Amniotic stem cell (primary cell): ENCODE measurements at places on chromosomes 16 and 17.
A peak's percentile ranks its signal among the peaks of the same experiment; 100 is the strongest.

DNA sequence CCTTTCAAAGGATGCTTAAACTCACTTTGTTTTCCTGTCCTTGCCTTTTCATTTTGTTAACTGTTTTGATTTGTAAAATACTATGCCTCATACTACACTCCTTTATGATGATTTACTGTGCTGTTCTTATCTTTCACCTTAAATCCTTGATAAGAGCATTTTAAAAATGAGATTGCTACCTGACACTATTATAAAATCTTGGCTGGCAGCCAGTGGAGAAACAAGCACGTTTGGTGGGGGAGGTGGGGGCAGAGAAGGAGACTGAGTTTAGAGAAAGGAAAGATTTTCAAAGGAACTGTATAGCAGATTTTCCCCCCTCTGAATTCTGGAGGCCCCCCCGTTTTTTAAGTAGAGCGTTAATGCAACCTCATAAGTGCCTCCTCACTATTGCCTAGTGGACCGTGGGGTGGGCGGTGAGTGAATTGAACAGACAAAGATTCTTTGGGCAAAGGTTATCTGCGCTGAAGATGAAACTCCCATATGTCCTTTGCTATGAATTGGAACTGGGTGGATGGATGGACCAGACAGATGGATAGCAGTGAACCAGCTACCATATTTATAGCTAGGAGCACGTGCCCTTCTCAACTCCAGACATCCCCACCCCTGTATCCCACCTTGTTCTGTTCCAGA is 200.2 kb downstream of the CCDC182 start:
- DNase-seq = no peak

GRCh38 chr16:66265048-66265415 is 101.5 kb upstream of the CDH5 start:
- no peak for DNase-seq

GRCh38 chr17:43006639-43007551 is at the start of gene IFI35:
Gene IFI35, plus strand, starts transcription at chr17:43006784. Its CDS starts 164 bp downstream, at chr17:43006948.
- peak; percentile 17 for DNase-seq

DNA sequence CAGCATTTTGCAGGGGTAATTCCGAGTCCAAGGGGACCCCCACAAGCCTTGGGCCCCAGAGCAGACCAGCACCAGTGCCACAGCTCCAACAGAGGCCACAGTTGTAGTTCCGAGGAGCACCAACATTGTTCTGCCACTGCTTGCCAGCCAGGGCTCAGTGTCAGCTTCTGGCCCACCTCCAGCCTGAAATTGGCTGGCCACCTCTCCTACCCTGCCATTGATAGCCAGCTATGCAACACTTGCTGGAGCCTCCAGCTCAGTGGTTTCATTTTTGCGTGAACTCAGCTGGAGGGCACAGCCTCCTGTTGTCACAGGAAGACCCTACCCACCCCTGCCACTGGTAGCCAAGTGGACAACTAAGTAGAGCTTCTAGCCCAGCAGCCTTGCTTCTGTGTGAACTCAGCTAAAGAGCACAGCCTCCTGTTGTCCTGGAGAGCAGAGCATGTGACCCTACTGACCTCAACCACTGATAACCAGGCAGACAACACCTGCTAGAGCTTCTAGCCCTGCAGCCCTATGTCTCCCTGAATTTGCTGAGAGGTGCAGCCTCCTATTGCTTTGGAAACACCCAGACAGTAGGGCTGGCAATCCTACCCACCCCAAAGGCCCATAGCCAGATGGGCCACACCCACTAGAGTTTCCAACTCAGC is 24.9 kb downstream of the HYDIN start:
- DNase-seq = no peak

- no peak for DNase-seq
Measured at GRCh38 chr16:84833144-84833500, 13.3 kb downstream of the CRISPLD2 start.

GRCh38 chr17:70256751-70257150 is 87.4 kb downstream of the KCNJ2 start:
- no peak for DNase-seq

- no peak for DNase-seq
Measured at GRCh38 chr16:70432723-70433457, 6.0 kb downstream of the ST3GAL2 start.

GRCh38 chr17:35537601-35538141 is at the start of gene SLFN12L:
Gene SLFN12L, minus strand, starts transcription at chr17:35537678. Its CDS starts 15,314 bp downstream, at chr17:35522364.
- DNase-seq = no peak

- DNase-seq = no peak
Measured at GRCh38 chr17:48998587-48999440, 1.6 kb downstream of the IGF2BP1 start.

- no peak for DNase-seq
Measured at GRCh38 chr16:55534756-55535155, 25.9 kb downstream of the LPCAT2 start.

GRCh38 chr17:57593739-57594462 is 151.2 kb downstream of the CCDC182 start:
- no peak for DNase-seq

- peak; percentile 87 for DNase-seq
Measured at GRCh38 chr17:71412803-71413202, 708.0 kb upstream of the SOX9 start.

GRCh38 chr16:48352648-48353390 is 32.4 kb downstream of the SIAH1 start:
- DNase-seq = no peak

DNA sequence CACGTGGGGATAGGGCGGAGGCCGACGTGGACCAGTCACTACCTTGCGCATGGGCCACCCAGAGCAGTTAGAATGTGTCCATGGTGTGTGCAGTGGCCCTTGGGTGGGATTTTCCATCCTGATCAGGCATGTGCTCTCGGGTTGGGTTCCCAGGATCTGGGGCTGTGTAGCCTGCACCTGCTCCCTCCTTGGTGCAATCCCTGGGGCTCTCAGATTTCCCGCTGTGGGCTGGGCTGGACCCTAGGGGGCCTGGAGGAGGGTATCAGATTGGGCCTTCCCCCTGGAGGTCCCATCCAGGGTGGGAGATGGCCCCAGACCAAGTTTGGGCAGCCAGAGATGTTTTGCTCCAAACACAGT is 1.3 kb downstream of the SMTNL2 start:
- no peak for DNase-seq

- no peak for DNase-seq
Measured at GRCh38 chr17:27980043-27980442, 62.4 kb upstream of the NLK start.

- no peak for DNase-seq
Measured at GRCh38 chr16:76670125-76670857, 393.1 kb downstream of the CNTNAP4 start.

- peak; percentile 52 for DNase-seq
Measured at GRCh38 chr16:75108792-75109731, 7.5 kb downstream of the LDHD start.

- DNase-seq = no peak
Measured at GRCh38 chr17:79801156-79802038, 4.5 kb upstream of the CBX8 start.

GRCh38 chr16:65681406-65681805 is 559.5 kb upstream of the CDH11 start:
- DNase-seq = no peak

DNA sequence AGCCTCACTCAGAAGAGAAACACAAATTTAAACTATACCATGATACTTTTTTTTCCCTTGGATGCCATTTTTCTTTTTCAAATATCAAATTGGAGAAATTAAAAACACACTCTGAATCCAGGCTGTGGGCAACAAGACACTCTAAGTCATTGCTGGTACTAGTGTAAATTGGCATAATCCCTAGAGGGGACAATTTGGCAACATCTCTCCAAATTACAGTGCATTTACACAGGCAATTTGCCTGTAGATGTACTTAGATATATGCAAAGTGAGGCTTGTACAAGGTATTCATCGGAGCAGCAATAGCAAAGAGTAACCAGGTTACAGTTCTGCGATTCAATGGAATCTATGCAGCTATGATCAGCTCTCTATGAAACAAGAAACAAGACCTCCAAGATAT is 6.7 kb upstream of the GUCY2D start:
- no peak for DNase-seq

GRCh38 chr17:67759355-67760171 is 41.8 kb downstream of the NOL11 start:
- DNase-seq = no peak

DNA sequence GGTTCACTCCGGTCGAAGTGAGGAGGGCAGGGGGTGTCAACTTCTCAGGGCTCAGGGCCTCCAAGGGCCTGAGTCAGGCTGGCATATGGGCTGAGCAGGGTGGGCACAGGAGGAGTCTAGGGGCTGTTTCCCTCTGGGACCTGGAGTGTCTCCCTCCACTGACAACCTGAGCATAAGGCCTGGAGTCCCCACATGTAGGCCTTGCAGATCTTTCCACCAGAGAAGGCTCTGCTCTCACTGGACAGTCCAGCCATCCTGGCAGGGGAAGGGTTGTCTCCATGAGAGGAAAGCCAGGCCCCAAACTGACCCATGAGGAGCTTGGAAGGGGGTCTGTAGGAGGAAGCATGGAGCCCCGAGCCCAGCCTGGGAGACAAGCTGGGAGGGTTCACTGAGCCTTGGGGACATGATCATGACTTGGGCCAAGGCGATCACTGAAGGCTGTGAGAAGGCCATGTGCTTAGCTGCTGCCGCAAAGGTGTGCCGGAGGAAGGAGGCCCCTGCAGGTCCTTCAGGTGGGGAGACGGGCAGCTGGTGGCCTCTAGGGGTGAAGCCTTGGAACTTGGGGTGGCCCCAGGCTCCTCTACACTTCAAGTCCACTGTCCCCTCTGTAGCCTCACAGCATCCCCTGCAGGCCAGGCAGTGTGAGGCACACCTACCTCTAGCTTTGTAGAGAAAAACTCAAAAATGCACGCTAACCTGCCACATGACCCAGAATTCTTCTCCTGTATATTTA is 9.9 kb downstream of the CMTM2 start:
- no peak for DNase-seq

- no peak for DNase-seq
Measured at GRCh38 chr17:4357030-4357628, 9.3 kb downstream of the UBE2G1 start.
